ENCODE measurements at places on chromosomes 6 and 20.

DNA sequence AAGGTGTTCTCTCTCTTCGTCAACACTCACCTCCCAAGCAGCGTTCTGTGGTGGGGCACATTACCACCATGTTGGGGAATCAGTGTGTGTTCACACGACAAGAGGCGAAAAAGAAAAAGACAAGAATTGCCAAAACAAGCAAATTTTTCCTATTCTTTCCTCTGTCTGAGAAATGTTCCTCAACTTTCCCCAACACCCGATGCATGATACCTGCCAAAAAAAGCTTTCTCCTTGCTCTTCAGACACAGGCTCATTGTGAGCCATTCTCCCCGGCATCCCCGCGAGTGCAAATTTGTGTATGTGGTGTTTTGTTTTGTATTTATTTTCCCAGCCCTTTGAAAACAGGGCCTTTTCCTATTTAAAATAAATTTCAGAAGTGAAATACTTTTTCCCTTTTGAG, 100.9 kb downstream of the JAG1 start:
- DNase-seq: no peak

- no peak for DNase-seq
Observed at GRCh38 chr6:90274451-90275030, 22.1 kb downstream of the BACH2 start.

DNA sequence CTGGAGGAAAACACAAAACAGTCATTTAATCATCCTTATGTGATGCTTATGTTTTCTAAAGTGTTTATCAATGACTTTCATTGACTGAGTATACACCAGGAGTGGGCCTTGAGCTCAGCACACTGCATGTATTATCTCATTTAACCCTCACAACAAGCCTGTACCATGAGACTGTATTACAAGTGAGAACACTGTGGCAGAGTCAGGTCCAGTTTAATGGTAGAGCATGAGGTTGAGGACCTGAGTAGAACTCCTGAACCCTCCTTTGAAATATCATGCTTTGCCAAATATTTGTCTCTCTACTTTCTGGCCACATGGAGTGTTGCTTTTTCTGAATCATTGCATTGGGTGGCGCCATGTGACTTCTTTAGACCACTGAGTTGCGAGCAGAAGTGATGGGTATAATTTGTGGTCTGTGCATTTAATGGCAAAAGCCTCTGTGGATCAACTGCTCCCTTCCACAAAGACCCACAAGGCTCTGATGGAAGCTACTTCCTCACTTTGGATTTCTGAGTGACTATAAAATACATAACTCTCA, 65.0 kb upstream of the SIRPG start:
- DNase-seq: no peak

DNA sequence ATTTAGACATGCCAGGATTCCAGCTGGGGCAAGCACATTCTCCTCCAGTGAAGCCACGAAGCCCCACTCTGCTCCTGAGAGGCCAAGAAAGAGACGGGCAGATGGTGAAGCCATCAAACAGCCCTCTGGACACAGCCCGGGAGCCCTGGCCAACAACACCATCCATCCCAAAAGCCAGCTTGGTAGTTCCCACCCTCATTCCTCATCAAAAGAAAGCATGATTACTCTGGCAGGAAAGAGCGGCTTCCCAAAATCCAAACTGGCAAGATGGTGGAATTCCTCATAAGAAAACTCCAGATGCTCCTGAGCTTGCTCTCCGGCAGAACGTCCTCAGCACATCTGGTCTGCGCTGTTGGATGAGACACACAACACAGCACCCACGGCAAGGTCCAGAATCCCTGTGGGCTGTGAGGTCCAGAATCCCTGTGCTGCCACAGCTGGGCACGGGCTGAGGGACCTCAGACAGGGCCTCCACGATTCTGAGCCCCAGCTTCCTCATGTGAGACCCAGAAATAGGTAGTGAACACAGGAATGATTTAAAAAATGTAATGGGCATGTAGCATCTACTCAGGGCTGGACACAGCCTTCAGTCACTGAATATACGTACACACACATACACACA, 52.6 kb downstream of the THBS2 start:
- DNase-seq: no peak

DNA sequence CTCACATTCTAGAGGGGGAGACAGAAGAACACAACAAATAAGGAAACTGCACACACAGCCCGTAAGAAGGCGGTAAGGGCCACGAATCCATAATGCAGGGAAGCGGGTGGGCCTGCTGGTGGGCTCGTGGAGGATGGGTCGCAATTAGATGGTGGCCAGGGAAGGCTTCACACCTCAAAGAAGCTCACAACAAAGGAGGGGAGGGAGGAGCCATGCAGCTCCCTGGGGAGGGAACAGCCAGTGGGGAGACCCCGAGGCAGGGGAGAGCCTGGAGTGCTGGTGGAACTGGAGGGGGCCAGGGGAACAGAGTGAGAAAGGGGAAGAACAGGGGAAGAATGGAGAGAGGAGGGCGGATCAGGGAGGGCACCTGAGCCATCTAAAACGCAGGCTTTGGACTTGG, 13.4 kb downstream of the SRC start:
- no peak for DNase-seq

DNA sequence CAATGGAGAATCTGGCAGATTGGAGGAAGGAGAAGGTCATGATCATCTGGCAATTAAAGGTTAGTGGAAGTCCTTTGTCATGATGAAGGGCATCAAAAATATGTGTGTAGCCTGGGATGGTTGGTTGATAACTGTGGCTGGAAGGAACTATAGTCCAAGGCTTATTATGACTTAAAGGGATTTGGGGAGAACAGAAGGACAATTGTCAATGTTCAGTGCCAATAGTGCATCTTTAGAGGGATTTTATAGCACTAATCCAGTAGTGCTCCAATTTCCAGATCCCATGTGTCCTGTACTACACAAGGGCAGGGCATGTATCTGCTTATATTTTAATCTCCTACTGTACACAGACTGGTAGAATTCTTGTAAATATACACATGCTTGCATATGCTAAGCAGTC, 5.0 kb upstream of the ZBTB24 start:
- DNase-seq: no peak

GRCh38 chr6:72720464-72720863, 98.6 kb downstream of the KCNQ5 start:
- no peak for DNase-seq

DNA sequence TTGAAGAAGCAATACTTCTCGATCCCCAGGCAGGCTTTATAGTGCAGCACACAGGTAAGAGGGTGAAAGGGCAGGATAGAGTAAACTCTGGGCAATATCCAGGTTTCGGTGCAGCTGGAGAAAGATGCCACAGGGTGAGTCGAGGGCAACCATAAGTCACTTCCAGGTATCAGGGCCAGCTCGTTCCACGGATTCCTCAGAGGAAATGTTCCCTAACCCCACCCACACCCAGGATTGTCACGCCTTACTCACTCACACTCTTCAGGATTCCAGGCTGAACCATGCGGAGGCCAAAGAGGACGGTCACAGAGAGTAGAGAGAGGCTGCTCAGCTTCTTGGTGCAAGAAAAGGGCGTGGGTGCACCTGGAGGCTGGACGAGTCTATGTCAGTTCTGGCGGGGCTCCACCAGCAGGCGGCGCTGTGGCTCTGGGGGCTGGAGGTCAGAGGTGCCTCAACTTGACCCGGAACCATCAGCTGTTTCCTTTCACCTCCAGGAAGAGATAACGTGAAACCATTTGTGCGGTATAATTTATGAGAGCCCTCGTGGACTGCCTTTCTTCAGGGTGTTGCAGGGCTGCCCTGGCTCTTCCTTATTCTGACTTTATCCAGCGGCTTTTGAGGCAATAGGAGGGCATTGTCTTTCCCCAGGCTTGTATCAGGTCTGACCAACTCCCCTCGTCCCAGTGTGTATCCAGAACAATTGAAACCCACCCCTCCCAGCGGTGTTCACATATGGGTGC, 14.5 kb upstream of the WFDC12 start:
- no peak for DNase-seq

DNA sequence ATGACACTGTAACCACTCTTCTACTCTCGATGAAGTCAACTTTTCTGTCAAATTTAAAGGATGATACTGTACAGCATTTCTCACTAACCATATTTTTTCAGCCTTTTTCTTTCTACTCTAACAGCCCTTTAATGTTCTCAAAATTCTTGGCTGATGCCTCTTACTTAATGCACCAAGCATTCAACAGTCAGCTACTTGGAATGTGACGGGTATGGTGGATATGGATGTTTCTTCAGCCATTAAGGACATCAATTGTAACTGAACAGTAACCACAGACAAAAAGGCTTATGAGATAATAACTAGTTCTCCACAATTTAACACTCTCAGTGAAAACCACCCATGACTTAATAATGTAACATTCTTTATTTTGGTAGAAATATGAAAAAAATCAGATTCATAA, 467.2 kb upstream of the ZNF337 start:
- no peak for DNase-seq

DNA sequence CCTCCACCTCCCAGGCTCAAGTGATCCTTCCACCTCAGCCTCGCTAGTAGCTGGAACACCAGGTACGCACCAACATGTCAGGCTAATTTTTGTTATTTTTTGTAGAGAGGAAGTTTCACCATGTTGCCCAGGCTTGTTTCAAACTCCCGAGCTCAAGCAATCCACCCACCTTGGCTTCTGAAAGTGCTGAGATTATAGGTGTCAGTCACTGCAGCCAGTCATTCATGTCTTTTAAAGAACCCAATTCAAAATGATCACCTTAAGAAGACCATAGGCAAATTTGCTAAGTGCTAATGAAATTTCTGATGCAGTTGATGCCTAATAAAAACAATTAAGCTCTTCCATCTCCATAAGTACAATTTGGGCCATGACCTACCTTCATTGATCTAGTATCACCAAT, 2.6 kb upstream of the VNN2 start:
- no peak for DNase-seq

DNA sequence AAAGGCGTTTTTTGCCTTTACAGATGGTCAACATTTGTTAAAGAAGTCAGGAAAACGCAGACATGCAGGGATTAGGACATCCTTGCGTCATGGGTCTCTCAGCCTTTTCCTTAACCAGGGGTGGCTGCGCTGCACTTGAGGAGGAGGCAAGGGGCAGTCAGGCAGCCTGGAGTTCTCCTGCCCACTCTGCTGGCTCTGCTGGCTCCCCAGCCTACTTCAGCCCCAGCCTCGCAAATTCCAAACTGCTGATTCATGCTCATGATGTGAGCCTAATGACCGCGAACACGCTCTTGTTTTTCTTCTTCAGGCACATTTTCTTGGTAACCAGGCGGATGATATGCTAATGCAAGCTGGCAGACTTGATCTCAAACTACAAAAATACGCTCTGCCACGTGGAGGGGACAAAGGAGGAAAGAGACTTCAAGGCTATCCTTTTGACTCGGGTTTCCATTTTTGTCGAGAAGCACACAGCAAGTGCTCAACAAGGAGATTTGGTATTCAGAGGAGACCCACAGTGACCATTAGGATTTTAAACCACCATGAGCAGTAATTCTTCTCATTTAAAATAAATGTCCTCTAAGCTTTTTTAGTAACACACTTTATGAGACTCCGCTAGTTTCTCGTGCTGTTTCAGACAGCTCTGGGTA, 290.3 kb upstream of the STXBP5 start:
- DNase-seq: peak; percentile 52

DNA sequence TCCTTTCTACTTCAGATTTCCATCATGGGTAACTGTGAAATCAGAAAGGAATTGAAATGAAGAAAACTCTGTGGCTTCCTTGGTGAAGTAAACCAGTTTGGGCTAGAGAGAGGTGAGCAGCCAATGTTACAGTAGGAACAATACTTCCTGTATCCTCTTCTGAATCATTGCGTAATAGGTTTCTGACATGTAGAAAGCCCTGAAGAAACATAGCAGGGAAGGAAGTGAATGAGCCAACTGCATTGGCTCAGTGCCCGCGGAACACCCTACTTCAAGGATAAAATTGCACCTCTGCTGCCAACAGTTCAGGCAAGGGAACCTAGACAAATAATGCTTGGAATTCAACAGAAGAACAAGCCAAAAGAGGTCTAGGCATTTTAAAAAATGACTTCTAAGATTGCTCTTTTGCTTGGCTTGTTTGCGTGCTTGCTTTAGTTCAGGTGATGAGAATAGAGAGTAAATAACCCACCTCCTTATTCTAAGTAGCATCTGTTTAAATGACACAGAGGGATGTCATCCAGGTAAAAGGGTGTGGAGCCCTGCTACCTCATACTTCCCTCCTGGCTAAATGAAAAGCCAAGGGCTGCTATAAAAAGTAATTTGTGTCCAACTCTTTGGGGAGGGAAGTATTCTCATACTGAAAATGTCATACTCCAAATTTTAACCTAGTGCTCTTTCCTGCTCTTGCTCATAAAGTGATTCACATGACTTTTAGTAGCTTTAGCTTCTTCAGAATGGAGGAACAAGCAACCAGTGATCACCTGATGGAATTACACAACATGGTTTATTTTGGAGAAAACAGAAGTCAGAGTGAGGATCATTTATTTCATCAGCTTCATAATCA, 30.0 kb upstream of the AKIRIN2 start:
- DNase-seq: peak; percentile 71

GRCh38 chr6:33008944-33009861, at the start of gene HLA-DOA:
TSS of gene HLA-DOA (minus strand) at chr6:33009591.
- DNase-seq: peak; percentile 45

- peak; percentile 45 for DNase-seq
Observed at GRCh38 chr20:22789676-22790075, 205.3 kb upstream of the FOXA2 start.

GRCh38 chr6:71886184-71887005, at the start of gene RIMS1:
TSS of gene RIMS1 (plus strand) at chr6:71886550. CDS start at chr6:71887024, 474 bp downstream.
- peak; percentile 9 for DNase-seq
